GM12878 (cell line): ENCODE measurements at places on chromosomes 11 and 22. TPM values are rescaled to one million over a fixed set of nuclear protein-coding genes. Genes with fewer than 3 reads are reported as not detected.

The PPM1F gene
- 19.4 and 26.3 TPM in 2 replicates for total RNA-seq

The ZNF214 gene
- not detected in 2 replicates for total RNA-seq

The CHRNA10 gene
- 0.93 and 1.5 TPM in 2 replicates for total RNA-seq

The MRGPRD gene
- not detected in 2 replicates for total RNA-seq

The DBX1 gene
- total RNA-seq: not detected in 2 replicates

The CCDC116 gene
- 0.18 and 0.29 TPM in 2 replicates for total RNA-seq

The MGAT3 gene
- total RNA-seq: 38.5 and 40.2 TPM in 2 replicates

The INS gene
- not detected in 2 replicates for total RNA-seq

The NLRP6 gene
- total RNA-seq: 0.11 TPM in 1 of 2 replicates, not detected in the other

The RBFOX2 gene
- total RNA-seq: 0.11 and 0.46 TPM in 2 replicates

The FAM180B gene
- total RNA-seq: not detected in 2 replicates

GRCh38 chr11:60502221-60502775 lies 9.7 kb downstream of the MS4A12 start:
- no peak for DNase-seq

DNA sequence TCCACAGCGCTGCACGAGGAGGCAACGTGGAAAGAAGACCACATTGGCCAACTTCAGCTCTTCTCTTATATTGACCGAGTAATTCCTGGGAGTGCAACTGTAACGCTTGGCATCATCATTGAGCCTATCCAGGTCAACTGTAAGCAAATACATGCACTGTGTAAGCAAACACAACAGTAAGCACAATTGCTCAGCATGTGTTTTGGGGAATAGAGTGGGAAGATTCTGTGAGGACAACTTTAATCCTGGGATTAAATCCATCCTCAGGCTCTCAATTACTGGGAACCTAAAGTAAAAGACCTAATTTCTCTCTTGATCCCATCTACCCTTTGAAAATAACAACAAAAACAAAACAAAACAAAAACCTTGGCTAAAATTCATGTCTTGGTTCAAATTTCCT lies 109.5 kb upstream of the DDI1 start:
- DNase-seq: no peak

DNA sequence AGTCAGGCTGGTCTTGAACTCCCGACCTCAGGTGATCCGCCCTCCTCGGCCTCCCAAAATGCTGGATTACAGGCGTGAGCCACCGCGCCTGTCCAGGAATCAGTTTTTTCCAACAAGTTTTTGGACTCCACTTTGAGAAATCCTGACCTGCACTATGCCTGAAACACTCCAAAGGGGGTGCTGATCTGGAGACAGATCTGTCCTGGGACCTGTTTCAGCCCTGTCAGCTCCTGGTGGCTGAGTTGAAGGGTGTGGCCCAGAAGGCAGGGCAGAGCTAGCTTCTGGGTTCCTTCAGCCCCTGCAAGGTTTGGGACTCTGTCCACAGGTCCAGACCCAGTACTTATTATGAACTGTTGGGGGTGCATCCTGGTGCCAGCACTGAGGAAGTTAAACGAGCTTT lies 1.2 kb downstream of the DNAJC4 start:
- no peak for DNase-seq

DNA sequence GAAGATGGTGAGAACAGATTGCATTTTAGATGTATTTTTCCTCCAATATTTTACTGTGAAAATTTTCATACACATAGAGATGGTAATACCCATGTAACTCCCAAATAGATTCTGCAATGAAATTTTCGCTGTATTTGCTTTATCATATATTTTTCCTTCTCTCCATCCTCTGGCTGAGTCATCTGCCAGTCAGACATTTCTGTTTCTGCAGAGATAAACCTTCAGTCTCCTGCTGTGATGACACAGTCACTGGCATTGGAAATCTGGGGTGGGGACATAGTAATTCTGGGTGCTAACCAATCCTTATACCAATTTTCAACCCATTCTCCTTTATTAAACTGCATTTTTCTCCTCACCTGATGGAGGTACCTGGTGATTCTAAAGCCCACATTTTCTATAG lies 33.7 kb downstream of the SVIP start:
- DNase-seq: no peak

DNA sequence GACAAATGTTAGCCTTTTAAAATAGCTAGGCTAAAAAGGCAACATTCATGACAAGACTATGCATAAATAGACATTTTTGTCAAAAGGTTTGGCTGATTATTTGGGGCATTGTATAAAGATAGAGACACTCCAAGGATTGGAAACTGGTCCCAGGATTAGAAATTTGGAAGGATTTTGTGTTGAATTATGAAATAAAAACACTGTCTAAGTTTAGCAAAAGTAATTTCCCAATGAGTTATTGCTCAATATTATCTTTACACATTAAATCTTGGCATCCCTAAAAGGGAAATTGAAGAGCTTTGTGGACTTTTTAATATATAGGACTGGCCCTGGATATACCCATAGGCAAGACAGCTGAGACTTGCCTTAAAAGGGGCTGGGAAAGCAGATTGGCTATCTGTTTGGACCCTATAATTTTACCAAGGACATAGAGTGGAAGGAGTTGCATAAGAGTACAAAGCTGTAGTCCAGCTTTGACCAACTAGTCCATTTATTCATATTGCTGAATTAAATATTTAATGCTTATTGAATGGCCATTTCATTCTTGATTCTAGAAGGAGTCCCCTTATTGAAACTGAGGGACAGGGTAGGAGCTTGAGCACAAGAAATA lies 382.7 kb downstream of the METTL15 start:
- DNase-seq: no peak

DNA sequence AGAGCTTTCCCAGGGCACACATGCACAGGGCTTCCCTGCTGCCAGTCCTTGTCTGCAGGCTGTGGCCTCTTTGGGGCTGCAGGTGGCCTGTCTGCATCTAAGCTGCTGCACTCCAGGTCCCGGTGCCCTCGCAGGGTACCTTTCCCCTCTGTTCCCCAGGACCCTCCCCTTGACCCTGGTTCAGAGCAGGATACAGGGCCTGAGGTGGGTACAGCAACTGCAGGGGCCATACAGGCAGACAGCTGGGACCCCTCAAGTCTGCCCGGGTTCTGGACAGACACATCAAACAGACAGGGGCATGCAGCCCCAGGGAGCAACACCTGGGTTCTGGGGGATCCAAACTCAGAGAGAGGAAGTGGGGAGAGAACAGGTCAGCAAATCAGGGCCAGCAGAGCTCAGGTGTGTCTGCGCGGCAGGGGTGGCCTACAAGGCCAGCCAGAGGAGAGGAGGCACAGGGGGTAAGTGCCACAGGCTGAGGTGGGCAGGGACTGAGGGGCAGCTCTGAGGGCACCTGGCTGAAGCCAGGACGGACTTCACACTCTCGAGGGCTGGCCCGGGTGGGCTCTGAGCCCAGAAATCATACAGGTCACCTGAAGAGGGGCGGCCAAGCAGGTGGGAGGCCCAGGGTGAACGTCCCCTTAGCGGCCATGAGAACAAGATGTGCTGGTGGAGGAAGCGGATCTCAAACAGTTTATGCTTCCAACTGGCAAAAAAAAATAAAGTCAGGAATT lies 29.9 kb upstream of the COMT start:
- no peak for DNase-seq

DNA sequence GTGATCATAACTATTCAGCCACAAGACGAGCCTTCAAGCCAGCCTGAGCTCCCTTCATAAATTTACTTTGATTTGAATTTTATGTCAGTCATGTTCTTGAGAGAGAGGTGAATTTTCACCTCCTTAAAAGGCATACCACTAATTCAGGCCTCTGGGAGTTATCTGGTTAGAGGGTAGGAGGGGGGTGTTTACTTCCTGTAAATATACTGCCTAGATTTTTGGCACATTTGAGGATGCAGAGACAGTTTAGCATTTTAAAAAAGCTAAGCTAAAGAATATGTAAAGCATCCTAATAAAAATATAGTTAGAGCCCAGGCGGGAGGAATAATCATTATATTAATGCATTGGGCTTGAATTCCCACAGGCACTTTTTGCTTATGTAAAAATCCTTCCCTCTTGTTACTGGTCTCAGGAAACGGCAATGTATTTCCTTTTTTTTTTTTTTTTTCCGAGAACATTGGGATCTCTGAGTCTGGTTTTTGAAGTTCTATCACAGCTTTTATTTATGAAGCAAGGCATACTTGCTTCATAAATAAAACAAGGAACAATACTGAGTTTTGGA lies 116.5 kb downstream of the CSNK2A3 start:
- no peak for DNase-seq

DNA sequence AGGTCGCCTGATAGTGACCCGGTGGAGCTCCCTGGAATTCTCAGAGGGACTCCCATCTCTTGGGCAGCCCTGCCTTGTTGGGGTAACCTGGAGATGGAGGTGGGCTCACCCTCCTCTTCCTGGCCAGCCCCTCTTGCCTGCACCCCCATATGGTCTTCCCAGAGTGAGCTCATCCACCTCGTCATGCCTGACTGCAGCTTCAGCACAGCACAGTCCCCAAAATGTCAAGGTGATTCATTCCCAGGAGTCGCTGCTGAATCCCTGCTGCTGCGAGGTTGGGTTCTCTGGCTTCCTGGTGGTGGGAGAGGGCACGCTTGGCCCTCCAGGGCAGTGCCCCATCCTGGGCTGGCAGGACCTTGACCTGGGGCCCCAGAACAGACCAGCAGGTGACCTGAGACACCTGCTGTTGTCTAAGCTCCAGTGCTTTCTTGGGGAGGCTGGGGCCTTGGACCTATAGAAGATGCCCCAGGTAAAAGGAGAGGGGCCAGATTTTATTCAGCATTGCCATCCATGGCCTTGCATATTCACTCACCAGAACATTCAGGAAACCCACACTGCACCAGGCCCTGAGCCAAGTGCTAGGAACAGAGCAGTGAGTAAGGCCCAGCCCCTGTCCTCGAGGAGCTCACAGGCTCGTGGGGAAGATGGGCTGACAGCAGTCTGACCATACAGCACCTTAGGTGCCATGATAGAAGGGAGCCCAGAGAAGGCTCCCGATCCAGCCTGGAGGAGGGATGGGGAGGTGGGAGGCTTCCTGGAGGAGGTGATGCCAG lies 72.9 kb downstream of the CACNA1I start:
- DNase-seq: no peak

DNA sequence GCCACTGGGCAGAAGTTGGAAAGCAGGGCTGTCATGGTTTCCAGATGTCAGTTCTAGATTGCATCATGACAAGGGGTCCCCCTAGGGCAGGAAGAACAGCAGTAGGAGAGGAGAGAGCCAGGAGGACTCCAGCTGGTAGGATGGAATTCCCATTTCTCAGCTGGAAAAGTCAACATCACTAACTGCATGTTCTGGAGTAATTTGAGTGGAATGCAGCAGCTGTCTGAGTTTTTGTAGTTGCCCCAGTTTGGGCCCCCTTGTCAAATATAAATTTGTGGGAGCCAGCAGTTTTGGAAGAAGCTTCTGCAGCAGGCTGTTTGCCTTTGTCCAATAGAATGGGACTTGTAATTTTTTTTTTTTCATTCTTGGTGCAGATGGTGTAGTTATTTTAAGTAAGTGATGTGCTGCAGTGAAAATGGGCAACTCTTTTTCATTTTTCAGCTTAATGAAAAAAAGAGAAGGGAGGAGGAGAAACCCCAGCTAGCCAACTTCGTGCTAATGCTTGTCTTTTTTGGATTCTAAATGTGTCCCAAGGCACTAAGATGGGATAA lies 86.9 kb downstream of the LDLRAD3 start:
- no peak for DNase-seq

- DNase-seq: no peak
These were observed 171.5 kb downstream of the SBF2 start for GRCh38 chr11:10122326-10123197.

DNA sequence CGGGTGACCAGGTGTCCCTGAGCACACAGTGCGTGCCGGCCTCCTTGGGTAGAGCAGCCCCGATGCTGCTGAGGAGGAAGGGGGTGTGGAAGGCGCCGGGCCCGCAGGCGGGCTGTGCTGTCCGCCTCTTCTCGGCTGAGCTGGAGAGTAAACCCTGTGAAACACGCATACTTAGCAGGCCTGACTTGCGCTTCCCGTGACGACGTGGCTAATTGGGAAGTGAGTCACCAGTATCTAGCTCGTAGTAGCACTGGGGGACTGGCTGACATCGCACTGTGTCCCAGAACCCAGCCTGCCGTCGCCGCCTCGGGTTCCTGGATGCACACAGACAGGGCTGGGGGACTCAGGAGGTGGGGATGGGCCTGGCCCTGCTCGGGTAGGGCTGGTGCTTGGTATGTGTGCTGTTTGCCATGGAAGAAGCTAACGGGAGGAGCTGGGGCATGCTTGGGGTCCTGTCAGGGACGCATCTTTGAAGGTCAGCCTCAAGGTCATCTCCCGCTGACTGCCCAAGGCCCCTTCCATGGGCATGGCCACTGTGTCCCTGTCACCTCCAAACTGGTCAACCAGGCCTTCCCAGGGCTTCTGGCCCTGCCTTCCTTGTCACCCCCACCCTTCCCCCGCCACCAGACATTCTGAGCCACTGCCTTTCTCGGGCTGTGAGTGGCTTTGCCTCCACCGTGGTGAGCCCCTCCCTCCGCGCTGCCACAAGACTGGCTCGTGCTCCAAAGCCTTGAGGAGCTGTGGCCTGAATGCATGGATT lies 1327.0 kb downstream of the BRD1 start:
- DNase-seq: no peak

DNA sequence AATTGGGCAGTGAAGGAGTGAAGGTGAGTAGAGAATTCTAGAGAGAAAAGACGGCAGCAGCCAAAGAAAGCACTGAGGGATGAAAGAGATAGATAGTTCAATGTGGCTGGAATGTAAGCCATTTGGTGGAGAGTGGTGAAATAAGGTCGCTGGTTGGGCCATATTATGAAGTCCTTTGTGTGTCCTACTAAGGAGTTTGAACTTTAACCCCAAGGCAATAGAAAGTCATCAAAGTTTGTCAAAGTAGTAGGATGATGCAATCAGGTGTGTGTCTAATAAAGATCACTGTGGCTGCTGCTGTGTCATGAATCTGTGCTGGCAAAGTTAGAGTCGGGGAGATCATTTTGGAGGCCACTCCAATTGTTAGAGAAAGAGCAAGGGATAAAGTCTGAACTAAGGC lies 18.7 kb downstream of the RNF121 start:
- no peak for DNase-seq

- DNase-seq: no peak
These were observed 131.9 kb downstream of the WNT11 start for GRCh38 chr11:76074148-76075095.

DNA sequence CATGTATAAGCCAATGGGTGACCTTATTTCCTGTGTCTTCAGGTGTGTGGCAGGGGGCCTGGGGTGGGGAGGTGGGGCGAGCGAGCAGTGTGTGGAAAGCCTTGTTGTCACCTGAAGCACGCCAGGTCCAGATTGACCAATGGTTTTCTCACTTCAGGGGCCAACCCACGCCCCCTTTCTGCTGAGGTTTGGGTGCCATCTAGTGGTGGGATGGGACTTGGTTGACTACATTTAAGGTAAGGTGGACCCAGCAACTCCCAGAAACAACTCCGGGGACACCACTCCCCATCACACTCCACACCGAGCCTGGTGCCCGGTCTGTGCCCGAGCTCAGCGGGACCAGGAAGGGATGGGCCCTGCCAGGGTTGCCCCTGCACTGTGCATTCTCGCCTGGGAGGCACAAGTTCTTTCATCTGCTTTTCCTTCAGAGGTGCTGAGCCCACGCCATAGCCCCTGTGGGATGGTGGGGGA lies 40.0 kb downstream of the TPCN2 start:
- DNase-seq: peak; percentile 28

DNA sequence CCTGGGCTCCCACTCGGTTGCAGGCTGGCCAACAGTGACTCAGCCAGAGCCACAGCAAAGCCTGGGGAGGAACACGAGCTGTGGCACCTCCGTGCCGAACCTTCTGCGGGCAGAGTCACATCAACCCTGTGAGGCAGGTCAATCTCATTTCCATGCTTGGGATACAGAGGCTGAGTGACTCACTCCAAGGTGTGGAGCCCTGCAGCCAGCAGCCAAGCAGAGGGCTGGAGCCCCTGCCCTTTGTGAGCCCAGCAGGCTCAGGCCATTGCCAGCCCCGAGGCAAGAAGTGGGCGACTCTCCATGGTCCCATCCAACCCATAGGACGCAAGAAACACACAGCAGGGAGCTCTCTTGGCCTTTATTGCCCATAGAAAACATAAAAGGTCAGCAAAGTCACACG lies 21.4 kb downstream of the CSNK1E start:
- no peak for DNase-seq
